B cell (primary cell): ENCODE measurements at places on chromosomes 2 and 18.
A peak's percentile ranks its signal among the peaks of the same experiment; 100 is the strongest.

GRCh38 chr2:79638954-79639353 lies 126.1 kb downstream of the CTNNA2 start:
- no peak overlapping the region for H3K27ac ChIP-seq
- DNase-seq, result no peak
- H3K27me3 ChIP-seq, result no peaks in the 10 kb centered on the region
- no peak overlapping the region for H3K4me3 ChIP-seq

DNA sequence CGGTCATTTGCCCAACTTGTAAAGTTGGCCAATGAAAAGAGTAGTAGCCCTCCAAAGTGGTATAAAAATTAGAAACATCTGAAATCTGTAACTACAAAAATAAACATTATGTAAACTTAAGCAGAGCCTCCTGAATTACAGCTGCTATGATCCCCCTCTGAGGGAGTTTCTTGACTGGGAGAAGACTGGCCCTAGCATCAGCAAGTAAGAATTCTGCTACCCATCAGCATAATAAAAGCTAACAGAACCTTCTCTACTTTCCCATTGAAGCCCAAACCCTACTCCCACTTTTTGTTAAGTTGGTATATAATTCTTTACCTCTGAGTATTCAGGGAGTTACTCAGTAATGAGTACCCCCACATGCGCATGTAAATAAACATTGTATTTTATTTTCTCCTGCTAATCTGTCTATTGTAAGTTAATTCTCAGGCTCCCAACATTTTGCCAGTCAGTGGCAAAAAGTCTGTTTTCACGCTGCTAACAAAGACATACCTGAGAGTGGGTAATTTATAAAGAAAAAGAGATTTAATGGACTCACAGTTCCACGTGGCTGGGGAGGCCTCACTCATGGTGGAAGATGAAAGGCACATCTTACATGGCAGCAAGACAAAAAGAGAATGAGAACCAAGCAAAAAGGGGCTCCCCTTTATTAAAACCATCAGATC lies 71.3 kb downstream of the MYL12B start:
- H3K4me3 ChIP-seq, result no peak overlapping the region
- no peaks in the 10 kb centered on the region for H3K4me1 ChIP-seq
- no peaks in the 10 kb centered on the region for H3K27me3 ChIP-seq
- no peaks in the 10 kb centered on the region for H3K36me3 ChIP-seq

GRCh38 chr18:52046842-52047241 lies 293.2 kb upstream of the DCC start:
- no peaks in the 10 kb centered on the region for H3K36me3 ChIP-seq
- H3K27ac ChIP-seq, result no peak overlapping the region
- no peaks in the 10 kb centered on the region for H3K4me1 ChIP-seq
- H3K4me3 ChIP-seq, result no peak overlapping the region

GRCh38 chr2:147450661-147451510 lies 393.9 kb upstream of the ACVR2A start:
- H3K36me3 ChIP-seq, result no peaks in the 10 kb centered on the region
- H3K27me3 ChIP-seq, result no peaks in the 10 kb centered on the region
- no peak overlapping the region for H3K27ac ChIP-seq
- DNase-seq, result no peak
- no peak overlapping the region for H3K4me3 ChIP-seq

DNA sequence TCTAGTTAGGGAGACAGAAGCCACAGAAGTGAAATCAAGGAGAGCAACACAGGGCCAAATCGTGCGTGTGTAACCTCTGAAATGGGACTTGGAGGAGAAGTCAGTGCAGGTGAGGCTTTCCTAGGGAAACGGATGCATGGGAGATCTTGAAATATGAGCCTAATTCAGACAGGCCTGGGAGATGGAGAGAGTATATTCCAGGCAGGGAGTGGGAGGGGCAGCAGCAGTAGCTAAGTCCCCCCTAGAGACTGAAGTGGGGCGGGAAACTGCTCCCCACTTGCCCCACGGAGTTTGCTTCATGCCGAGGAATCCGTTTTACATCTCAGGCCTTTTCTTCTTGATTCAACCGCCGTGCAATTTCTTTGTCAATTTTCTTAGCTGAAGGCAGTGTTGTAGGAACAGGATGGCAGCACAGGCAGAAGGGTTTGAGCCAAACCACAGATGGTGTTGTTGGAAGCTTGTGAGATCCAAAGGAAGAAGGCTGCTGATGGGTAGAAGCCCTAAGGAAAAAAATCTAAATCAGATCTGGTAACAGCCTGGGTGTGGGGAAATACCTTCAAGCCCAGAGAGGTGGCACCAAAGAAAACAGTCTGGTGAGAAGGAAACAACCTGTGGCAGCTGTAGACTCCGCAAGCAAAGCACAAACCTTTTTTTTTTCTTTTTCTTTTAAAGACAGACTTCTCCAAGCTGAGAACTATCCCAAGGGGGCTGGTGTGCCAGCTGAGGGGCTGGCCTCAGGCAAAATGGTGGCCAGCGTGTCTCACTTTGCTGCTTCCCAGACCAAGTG lies 40.2 kb downstream of the EPAS1 start:
- no peak overlapping the region for H3K4me3 ChIP-seq
- H3K27me3 ChIP-seq, result no peaks in the 10 kb centered on the region
- H3K27ac ChIP-seq, result no peak overlapping the region
- no peaks in the 10 kb centered on the region for H3K36me3 ChIP-seq

GRCh38 chr2:160332318-160332717 lies 132.2 kb upstream of the ITGB6 start:
- H3K27ac ChIP-seq, result no peak overlapping the region
- H3K4me1 ChIP-seq, result peaks cover 8% of the 10 kb centered on the region
- peaks cover 4% of the 10 kb centered on the region for H3K36me3 ChIP-seq
- no peak for DNase-seq
- H3K27me3 ChIP-seq, result no peaks in the 10 kb centered on the region

DNA sequence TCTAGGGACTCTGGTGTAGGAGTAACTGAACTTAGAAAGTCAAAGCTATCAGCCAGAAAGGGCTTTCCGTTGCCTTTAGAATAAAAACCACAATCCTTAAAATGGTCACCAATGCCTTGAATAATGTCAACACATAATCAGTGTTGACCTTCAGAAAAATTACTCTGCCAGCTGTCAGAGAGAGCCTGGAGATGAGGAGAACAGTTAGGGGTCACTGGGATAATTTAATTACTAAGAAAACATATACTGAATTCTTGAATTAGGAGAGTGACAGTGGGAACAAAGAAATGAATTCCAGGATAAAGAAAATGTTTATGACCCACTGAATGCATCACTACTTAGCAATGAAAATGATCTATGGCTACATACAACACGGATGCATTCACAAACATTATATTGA lies 23.4 kb upstream of the UGP2 start:
- no peak overlapping the region for H3K27ac ChIP-seq
- no peak for DNase-seq
- no peaks in the 10 kb centered on the region for H3K27me3 ChIP-seq
- no peak overlapping the region for H3K4me3 ChIP-seq
- no peaks in the 10 kb centered on the region for H3K4me1 ChIP-seq

DNA sequence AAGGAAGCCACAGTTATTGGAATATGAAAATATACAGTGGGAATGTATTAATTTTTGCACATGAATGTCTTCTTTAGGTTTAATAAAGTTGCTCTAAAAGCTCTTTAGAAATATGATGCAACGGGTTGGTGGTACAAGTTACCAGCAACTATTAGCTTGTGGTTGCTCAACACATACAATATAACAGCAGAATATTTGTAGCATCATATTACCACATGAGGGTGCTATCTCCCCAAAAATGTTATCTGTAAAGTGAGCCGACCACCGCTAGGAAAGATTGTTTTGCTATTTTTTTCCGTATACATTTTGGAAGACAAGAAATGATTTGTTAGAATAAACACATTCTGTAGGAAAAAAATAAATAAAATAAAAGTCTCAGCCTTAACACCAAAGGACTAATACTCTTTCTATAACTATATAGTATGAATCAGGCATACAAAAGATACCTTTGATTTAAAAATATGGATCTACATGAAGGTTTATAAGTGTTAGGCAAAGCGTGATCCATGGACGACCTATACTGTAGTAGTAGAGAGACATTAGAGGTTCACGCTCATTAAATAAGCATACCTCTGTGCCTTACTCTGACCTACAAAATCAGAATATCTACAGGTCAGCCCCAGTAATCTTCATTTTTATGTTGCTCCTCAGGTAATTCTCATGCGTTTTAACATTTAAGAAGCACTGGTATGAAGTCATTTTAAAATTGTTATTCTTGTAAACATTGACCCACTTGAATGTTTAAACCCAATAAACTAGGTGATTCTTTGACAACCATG lies 1110.6 kb upstream of the ACVR2A start:
- no peak overlapping the region for H3K27ac ChIP-seq
- H3K36me3 ChIP-seq, result no peaks in the 10 kb centered on the region
- no peaks in the 10 kb centered on the region for H3K27me3 ChIP-seq
- H3K4me3 ChIP-seq, result no peak overlapping the region

DNA sequence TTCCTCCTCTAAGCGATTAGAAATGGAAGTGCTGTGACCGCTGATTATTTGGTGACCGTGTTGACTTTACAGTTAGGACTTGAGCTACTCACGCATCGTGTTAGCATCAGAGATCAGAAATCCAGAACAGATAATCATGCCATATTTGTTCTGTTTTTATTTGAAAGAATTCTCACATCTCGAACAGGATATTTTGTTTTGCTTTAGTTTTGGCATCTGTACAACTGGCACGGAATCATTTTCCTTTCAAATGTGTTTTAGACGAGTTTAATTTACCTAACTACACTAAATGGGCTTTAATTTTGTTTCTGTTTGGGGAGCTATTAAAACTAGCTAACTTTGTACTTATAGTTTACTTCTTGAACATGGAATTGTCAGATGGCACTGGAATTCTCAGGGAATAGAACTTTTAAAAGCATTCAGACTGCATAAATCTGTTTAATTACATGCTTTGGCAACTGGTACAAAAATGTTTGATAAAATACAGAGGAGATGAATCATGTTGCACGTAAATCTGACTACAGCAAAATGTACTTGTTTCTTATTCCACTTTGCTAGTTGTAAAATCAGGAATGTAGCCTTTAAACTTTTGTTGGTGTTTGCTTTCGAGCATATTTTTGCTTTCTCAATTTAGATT lies 1.4 kb downstream of the ITPRID2 start:
- peaks cover 4% of the 10 kb centered on the region for H3K27me3 ChIP-seq
- H3K27ac ChIP-seq, result no peak overlapping the region
- peaks cover 4% of the 10 kb centered on the region for H3K4me1 ChIP-seq
- H3K4me3 ChIP-seq, result peak overlapping the region; percentile 92
- no peaks in the 10 kb centered on the region for H3K36me3 ChIP-seq

DNA sequence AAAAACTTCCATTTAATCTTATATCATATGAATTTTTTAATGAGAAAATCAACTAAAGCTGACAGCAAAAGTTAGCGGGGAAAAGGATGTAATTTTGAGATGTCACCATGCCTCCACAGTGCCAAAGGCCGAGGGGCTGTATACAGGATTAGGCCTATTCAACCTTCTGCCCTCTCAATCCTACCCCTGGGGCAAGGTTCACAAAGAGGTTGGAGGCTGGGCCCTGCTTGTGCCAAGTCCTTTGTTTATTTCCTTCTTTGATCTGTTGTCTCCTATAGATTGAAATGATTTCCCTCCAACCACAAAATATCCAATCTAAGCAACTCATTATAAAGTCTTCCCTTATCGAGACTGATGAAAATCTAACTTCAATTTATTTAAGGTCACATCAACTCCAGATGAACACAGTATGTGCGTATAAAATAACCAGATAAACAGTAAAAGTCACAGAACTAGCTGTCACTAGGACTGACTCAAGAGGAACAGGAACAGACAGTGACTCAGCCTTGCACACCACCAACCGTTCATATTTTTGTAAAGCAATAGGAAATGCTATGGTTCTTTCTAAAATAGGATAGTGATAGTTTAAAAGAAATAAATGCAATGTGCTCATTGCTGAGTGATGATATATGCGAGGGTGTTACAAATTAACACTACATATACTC lies 95.8 kb downstream of the SLC25A12 start:
- H3K4me3 ChIP-seq, result no peak overlapping the region
- no peak overlapping the region for H3K27ac ChIP-seq
- H3K4me1 ChIP-seq, result no peaks in the 10 kb centered on the region
- H3K27me3 ChIP-seq, result no peaks in the 10 kb centered on the region
- no peak for DNase-seq

- H3K27me3 ChIP-seq, result no peaks in the 10 kb centered on the region
- DNase-seq, result no peak
- no peak overlapping the region for H3K4me3 ChIP-seq
- H3K27ac ChIP-seq, result no peak overlapping the region
- no peaks in the 10 kb centered on the region for H3K36me3 ChIP-seq
These were observed 1111.1 kb upstream of the KLHL29 start for GRCh38 chr2:22273853-22274252.
